ENCODE measurements at places on chromosomes 11 and 22.

- DNase-seq, result no peak
Observed at GRCh38 chr22:50726643-50727340, 11.2 kb upstream of the ACR start.

- no peak for DNase-seq
Observed at GRCh38 chr22:34973926-34974325, 92.0 kb upstream of the ISX start.

DNA sequence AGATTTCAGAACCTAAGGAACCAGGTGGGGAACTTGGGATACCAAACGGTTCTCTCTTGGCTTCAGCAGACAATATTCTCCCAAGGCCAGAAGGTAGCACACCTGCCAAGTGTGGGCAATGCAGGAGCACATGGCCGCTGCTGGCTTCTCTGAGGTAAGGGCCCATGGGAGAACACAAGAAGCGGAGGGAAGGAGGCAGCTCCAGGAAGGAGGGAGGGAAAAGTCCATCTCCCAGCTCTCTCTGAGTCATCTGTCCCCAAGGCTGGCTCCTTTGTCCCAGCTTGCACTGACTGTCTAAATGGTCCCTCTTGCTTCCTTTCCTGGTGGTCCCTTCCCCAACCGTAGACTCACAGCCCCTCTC, 557.9 kb upstream of the CADM1 start:
- DNase-seq, result no peak

- DNase-seq, result no peak
Observed at GRCh38 chr11:84804041-84804440, 823.1 kb downstream of the DLG2 start.

- no peak for DNase-seq
Observed at GRCh38 chr11:112662554-112662953, 298.7 kb upstream of the NCAM1 start.

- no peak for DNase-seq
Observed at GRCh38 chr11:33242575-33242974, 14.6 kb upstream of the HIPK3 start.

DNA sequence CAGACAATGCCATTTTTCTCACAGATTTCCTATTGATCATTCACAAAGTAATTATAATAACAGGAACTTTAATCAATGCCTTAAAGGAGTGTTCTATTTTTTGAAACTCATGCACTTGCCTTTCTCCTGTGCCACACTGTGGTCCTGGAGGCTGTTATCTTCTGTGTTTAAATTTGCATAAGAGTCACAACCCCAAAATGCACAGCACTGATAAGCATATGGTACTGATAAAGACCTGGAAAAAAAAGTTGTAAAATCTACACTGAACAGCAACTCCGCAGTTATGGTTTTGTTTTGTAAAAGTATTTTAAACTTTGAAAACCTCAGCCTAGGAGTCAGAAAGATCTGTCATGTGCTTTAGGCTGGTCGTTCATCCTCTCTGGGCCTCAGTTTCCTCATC, 9.1 kb upstream of the CCDC34 start:
- no peak for DNase-seq
